ENCODE measurements at places on chromosomes 11 and 22.

- no peak for DNase-seq
Measured at GRCh38 chr11:131957201-131957600, 586.8 kb downstream of the NTM start.

GRCh38 chr22:36334821-36335603 is 52.8 kb downstream of the MYH9 start:
- DNase-seq = no peak

GRCh38 chr11:7347611-7348431 is 96.1 kb downstream of the SYT9 start:
- no peak for DNase-seq

DNA sequence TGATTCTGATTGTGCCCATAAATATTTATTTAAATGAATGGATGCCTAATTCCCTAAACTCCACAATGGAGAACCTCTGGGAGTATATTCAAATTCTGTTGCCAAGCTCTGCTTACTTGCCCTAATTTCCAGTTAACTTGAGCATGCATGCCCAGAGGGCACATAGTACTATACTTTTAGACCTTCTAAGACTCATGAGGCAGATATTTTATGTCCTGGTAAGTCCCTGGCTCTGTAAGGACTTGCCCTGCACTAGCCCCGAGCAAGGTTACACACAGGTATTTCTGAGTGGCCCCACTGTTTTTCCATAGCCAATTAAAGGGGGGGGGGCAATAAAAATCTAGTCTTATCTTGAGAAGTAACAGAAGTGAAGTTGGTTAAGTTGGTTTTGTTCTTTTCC is 21.1 kb upstream of the CAPRIN1 start:
- no peak for DNase-seq

DNA sequence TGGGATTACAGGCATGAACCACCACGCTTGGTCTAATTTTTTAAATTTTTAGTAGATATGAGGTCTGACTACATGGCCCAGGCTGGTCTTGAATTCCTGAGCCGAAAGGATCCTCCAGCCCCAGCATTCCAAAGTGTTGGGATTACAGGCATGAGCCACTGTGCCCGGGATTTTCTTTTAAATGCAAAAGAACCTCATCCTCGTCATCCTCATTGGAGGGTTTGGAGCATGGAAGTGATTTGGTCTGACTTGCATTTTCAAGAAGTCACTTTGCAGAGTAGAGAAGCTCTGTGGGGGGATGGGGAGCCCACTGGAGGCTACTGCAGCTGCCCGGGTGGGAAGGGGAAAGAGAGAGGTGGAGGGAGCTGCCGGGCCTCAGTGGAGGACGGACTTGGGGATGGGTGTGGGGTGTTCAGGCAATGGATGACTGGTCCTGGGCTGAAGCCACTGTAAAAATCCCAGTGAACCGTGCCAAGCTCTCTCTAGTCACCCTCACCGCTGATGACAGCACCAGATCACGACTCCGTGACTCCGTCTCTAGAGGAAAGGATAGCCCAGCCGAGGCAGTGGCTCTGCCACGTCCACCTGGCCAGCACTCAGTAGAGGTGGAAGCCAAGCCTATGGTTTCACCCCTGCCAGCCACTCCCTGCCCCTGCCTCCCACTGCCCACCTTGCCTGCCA is 32.8 kb upstream of the SLC22A12 start:
- DNase-seq = no peak

- DNase-seq = no peak
Measured at GRCh38 chr11:127202105-127202504, 201.5 kb upstream of the KIRREL3 start.

DNA sequence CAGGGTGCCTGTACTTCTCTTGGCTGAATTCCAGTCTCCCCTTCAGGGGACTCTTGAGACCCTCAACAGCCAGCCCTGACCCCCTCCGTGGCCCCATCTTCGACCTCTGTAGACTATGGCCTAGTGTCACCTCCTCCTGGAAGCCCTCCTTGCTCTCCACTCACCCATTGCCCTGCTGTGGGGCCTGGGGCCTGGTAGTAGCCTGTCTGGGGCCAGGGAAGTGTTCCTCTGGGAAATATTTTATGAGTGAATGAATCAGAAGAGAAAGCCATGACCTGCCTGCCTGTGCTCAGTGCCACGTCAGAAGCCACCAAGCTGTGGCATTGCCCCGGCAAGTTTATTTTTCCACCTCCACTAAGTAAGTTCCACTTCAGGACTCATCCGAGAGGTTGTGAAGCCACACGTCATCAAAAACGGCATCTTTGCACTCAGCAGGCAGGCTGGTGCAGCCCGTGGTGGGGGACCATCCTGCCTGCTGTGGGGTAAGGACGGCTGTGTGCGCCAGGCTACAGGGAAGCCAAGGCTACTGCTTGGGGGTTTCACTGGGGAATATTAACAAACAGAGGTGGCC is 59.6 kb upstream of the PPARA start:
- DNase-seq = no peak

GRCh38 chr11:66359662-66360087 is 11.9 kb downstream of the SLC29A2 start:
- no peak for DNase-seq

- peak; percentile 14 for DNase-seq
Measured at GRCh38 chr11:65719871-65720210, 757 bp downstream of the RNASEH2C start.

DNA sequence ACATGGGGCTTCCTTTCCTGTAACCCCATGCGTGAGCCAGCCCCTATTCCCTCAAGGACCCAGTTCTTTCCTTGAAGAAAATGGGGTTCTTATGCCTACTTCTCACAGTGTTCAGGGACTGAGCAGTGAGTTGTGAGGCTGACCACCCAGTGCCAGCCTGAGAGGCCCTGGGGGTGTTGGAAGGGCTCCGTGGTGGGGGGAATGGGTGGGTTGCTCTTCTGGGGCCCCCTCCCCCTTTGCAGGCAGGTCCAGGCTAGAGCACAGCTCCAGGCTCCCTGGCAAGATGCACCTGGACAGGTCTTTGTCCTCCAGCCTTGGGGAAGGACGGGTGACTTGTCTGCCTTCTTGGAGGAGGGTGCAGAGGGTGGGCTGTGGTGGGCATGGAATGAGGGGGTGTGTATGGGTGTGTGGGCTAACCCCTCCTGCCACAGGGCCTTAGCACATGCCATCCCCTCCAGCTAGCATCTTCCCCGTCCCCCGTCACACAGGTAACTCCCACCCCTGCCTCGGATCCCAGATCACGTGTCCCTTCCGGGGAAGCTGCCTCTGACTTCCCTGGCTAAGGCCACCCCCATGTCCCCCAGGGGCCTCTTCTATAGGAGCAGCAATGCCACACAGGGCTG is 64.6 kb downstream of the MYEOV start:
- no peak for DNase-seq

- DNase-seq = no peak
Measured at GRCh38 chr11:130183878-130184610, 24.5 kb downstream of the ST14 start.

DNA sequence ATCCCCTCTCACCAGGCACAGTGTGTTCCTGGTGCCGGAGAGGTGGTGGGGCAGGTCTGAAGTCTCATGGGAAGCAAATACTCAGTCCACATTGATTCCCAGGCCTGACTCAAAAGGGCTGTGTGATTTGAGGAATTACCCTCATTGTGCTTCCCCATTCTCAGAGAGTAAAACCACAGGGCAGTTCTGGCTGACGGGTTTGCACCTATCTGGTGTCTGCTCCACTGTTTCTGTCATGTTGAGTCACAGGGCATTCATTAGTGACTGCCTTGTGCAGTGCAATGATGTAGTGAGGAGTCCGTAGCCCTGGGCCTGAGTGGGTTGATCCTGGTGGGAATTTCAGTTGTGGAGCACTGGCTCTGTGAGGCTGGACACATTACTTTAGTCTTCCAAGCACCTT is 85.2 kb upstream of the ARHGAP20 start:
- DNase-seq = no peak

- DNase-seq = no peak
Measured at GRCh38 chr11:76838678-76839068, 22.0 kb upstream of the ACER3 start.

DNA sequence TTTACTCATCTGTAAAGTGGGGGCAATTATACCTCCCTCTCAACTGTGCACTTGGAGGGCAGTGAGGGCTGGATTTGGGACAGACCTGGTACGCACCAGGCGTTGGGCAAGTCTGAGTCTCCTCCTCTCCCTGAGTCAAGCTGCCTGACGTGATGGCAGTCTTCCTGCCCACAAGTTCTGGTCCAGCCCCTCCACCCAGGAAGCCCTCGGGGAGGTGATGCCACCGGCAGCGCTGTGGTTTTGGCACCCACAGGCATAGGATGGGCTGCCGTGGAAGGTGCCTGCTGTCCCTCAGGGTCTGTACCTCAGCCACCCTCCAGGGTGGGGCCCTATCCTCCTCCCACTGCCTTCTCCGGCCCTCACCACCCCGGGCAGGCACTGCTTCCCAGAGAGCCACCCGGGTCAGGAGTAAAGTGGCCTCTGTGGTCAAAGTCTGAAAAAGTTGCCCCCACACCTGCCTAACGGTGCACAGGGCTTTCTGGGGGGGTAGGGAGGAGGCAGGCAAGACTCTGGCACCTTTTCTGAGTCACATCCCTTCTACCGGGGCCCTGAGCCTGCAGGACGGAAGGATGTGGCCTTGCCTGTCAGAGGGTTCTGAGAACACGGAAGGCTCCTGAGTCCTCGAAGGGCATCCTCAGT is 6.5 kb upstream of the APOBEC3H start:
- no peak for DNase-seq

DNA sequence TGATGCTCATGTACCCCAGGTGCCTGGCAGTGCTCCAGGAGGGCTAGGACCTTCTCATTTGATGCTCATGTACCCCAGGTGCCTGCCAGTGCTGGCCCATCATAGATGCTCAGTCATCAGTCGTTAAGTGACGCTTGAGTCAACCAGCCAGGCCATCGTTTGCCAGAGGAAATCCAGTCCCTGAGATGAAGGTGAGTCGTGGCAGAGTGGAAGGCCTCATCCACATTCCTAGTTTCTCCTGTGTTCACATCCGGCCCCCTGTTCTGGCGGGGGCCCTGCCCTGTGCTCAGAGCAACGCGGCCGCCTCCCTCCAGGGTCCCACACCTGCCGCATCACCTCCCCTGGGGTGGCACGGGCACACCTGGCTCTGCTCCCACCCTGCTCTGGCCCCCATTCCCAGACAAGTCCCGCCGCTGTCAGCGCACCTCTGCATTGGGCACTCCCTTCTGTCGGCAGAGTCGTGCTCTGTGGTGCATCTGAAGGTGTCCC is 279.9 kb downstream of the BRD1 start:
- DNase-seq = no peak

DNA sequence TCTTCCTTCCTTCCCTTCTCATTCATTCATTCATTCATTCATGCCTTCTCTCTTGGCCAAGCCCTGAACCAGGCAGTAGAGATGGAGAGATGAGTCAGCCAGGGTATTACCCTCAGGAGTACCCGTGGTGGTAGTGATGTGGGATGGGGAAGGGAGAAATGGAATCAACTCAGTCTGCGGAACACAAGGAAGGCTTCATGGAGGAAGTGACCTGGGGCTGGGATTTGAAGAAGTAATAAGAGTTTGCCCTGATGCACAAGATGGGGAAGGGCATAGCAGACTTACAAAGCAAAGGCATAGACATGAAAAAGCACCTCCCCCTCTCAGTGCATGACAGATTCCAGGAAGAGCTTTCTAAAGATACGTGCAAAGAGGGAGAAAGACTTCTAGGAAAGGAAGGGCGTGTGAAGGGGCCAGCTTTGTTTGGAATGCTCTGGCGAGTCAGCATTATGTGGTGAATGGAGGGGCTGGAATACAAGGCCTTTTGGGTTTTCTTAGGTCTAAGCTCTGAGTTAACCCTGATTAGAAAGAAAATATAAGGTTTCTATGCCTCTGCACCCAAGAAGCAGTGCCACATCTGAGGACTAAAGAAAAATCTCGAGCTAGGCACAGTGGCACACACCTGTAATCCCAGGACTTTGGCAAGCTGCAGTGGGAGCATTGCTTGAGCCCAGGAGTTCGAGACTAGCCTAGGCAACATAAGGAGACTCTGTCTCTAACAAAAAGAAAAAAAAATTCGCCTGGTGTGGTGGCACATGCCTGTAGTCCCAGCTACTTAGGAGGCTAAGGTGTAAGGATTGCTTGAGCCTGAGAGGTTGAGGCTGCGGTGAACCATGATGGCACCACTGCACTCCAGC is 36.4 kb upstream of the ACER3 start:
- no peak for DNase-seq

DNA sequence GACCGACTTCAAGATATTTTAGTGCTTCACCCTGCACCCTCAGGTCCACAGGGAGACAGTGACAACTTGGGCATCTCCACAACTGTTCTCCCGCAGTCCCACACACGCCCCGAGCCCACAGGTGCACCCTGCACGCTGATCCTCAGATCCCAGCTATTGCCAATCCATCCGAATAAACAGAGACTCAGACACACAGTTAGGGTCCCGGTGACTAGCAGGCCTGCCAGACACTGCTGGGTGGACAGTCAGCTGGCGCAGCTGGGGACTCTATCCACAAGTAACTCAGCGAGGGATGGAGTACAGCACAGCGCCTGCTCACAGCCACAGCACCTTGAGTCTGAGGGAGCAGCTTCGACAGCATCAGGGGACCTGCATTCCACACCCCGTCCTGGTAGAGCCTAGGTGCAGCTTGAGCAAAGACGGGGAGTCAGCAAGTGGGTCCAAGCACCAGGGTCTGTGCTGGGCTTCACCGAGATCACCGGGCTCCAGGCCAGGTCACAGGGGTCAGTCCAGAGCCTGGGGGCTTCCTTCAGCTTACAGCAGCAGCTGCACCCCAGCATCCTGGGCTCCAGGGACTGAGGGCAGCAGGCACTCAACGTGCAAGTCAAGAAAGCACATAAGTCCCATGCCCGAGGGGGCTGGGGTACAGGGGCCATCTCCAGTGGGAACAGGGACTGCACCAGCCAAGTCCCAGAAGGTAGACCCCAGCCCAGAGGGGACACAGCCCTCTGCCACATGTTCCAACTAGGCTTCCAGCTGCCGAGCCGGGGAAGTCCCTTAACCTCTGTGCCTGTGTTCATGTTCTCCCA is 7.6 kb downstream of the RPL3 start:
- DNase-seq = no peak

GRCh38 chr22:47354668-47355387 is 592.4 kb downstream of the TBC1D22A start:
- no peak for DNase-seq

- no peak for DNase-seq
Measured at GRCh38 chr11:69219991-69220390, 64.3 kb downstream of the SMIM38 start.

DNA sequence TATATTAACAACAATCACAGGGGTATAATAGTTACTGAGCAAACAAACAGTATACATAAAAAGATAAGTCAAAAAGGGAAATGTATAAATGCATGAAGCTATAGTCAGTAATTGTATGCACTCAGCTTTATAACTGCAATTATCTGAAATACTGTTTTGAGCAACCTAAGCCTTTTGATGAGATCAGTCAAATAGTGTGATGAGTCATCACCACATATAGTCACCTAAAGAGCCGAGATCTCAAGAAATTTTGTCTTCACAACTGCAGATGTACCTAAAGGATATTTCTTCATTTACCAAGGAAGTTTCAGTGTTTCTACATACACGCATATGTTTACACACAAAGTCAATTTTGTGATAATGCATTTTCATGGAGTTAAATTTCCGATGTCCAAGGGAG is 5.4 kb upstream of the OR51A2 start:
- DNase-seq = no peak

DNA sequence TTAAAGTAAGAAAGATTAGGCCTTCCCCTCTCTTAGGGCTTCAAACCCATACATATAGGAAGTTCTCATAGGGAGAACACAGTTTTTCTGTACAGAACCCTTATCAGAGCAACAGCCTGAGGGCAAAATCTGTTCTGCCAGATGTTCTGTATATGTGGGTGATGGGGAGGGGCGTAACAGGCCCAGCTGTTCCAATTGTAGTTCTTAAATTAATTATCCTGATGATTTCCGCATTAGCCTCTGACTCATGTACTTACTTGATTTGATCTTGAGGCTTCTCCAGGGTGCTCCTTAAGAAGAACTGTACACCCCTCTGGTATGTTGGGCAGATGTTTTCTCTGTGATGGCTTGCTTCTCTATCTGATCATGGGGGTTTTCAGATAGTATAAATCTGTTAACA is 123.1 kb upstream of the C11orf87 start:
- DNase-seq = no peak

Data from skeletal muscle cell (primary cell).